ENCODE measurements at places on chromosomes 2 and 18.
A peak's percentile ranks its signal among the peaks of the same experiment; 100 is the strongest.

GRCh38 chr2:147463881-147464520, 380.8 kb upstream of the ACVR2A start:
- DNase-seq, result no peak

- no peak for DNase-seq
These were observed 160.0 kb downstream of the NDUFA10 start for GRCh38 chr2:239865059-239865639.

GRCh38 chr2:101185656-101186055, 34.5 kb upstream of the TBC1D8 start:
- no peak for DNase-seq

GRCh38 chr2:224413381-224413780, 11.5 kb upstream of the FAM124B start:
- DNase-seq, result no peak

DNA sequence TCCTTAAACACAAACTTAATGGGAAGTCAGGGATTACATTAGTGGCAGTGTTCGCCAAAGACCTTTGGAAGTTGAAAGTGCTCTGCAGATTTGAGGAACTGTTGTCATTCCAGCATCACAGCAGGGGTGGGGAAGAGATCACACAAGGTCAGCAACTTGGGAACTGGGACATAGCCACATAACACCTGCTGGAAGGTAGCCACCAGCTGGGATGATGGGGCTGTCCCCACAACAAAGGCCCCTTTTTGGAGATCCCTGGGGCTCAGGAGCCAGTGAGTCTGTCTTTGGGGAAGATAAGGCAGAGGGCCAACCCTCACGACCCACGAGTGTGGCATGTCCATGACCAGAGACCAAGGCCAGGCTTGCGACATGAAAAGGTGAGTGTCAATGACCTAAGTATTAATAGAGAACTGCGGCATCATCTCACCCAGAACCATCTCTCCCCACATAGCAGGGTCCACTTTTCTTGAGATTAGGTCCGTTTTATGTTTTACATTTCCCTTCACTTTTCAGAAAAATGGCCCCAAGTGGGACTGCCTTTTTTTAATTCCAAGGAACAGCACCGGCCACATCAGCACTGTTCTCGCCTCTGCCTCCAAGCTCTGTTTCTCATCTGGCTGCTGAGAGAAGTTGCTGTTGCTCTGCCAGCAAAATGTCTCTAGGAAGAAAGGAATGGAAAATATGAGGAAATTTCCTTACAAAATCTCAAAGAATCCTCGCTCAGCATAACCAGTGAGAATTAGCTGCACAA, 106.9 kb downstream of the GFPT1 start:
- no peak for DNase-seq

GRCh38 chr2:106866641-106867040, 19.3 kb downstream of the ST6GAL2 start:
- no peak for DNase-seq

DNA sequence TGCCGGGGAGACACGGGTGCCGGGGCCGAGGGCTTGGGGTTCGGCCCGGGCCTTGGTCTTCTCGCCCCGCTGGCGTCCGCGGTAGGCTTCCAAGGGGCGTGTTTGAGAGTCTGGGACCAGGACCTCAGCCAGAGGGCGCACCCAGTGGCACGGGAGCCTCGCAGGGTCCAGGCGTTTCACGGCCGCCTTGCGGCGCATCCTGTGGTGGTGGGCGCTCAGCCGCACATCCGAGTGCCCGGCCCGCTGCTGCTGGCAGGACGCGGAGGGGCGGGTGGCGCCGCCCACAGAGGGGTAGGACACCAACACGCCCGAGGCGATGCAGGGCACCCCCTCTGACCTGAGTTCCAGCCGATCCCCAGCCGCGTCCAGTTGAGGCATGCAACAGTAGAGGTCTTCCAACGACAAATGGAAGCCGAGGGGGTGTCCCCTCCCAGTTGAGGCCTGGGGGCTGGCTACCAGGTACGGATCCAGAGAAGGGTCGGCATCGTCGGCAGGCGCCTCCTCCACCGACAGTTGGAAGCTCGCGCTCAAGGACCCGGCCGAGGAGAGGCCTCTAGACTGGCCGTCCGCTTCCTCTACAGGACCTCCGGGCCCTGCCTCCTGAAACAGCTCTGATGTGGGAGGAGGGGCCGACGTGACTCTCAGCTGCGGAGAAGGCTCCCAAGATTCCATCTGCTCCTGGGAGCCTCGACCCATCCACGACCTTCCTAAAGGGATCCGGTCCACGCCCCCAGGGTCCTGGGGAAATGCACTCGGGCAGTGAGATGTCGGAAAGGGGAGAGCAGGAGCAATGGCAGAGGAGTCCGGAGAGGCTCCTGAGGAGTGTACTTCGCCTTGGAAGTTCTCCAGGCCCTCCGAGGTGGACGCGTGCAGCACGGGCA, 6.3 kb downstream of the C2orf81 start:
- DNase-seq, result peak; percentile 16

GRCh38 chr2:207176247-207176646, 10.5 kb upstream of the KLF7 start:
- DNase-seq, result no peak

DNA sequence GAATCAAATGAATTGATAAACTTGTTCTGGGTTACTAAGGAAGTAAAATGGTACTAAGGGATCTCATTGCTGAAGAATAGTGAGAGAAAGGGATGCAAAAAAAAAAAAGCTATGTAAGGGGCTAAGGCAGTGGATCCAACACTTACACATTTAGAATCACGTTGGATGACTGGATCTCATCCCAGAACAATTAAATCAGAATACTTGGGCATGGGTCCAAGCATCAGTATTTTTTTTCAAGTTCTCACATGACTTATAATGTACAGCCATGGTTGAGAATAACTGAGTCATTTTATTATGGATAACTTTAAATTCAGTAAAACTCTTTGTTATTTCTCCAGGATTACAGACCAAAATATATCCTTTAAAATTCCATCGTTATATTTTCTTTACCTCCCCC, 8.5 kb downstream of the DSC1 start:
- no peak for DNase-seq

GRCh38 chr18:32461709-32462272, 8.9 kb downstream of the GAREM1 start:
- no peak for DNase-seq

Measured in GM04504 (cell line).